T47D (cell line): ENCODE measurements at places on chromosomes 5 and 9.

GRCh38 chr9:134059188-134059641, 8.6 kb downstream of the BRD3 start:
- no peak for DNase-seq

- no peak for DNase-seq
Observed at GRCh38 chr5:160092960-160093707, 26.1 kb downstream of the PWWP2A start.

- no peak for DNase-seq
Observed at GRCh38 chr9:21711504-21711903, 90.9 kb upstream of the MTAP start.

- DNase-seq: no peak
Observed at GRCh38 chr5:110784901-110785300, 46.1 kb downstream of the SLC25A46 start.

DNA sequence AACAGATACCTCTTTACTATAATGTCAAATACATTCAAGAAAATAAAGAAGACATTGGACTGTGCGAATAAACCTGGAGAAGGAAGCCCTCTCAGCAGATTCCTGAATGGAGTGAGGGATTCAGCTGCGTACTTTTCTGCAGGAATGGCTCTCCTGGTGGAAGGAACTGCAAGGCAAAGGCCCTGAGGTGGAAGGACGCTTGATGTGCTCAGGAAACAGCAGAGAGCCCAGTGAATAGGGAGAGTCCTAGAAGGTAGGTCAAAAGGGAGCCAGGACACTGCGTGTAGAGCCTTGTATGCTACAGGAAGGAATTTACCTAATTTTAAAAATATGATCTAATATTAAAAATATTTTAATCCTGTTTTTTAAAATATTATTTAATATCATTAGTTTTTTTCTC, 68.5 kb upstream of the TTC23L start:
- no peak for DNase-seq

- no peak for DNase-seq
Observed at GRCh38 chr5:102570747-102571146, 71.9 kb upstream of the SLCO6A1 start.

GRCh38 chr9:72649127-72649442, 127.7 kb downstream of the TMC1 start:
- no peak for DNase-seq

DNA sequence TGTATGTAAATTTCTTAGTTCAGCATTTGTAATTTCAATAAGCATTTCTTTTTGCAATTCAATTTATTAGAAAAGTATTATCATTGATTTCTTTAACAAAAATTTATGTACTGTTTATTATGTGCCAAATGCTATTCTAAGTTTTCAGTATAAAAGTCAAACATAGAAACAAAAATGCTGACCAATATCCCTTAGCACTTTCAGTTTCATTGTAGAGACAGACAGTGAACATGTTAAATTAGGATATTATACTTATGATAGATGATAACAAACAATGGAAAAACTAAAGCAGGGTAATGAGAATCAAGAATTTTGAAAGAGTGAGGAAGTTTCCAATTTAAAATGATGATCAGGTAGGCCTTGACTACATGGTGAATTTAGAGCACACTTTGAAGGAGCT, 1106.0 kb downstream of the TAF11L14 start:
- no peak for DNase-seq

- DNase-seq: no peak
Observed at GRCh38 chr5:32241034-32241783, 67.1 kb upstream of the GOLPH3 start.

DNA sequence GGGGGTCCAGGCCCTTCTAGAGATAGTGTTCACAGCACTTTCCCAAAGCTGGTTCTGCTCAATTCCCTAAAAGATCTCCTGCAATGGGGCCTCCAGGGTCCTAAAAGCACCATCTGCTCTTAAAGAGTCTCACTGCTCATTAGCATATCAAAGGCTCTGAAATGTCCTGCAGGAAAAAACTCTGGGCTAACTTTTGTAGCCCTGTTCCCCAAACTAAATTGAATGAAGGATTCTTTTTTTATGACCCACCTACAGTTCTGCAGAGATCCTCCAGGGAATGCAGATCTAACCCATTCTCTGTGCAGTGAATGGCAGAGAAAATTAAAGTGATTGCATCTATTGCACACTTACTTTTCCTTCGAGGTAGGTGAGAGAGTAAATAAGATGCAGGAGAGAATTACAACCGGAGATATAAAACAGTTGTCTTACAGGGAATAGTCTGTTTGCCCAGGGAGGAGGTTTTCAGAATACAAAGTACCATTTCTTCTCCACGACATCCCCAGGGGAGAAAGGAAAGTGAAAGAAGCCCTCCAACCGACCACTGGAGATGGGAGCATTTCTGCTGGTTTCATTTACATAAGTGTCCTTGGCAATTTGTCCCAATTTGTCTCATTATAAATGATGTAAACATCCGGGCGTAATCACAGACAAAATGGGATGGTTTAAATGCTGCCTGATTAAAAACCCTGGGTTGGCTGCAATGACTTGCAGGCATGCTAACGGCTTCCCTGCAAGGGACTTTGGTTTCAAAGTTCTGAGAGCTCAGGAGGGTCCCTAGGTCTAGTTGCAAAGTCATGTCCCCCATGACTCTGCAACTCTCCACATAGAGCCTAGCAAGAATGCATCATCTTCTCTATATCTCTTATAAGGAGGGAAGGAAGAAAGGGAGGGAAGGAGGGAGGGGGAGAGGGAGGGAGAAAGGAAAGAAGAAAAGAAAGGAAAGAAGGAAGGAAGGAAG, 114.0 kb downstream of the KCNIP1 start:
- no peak for DNase-seq

- DNase-seq: peak; percentile 58
Observed at GRCh38 chr9:122192261-122192875, 32.7 kb downstream of the MORN5 start.

- DNase-seq: peak; percentile 43
Observed at GRCh38 chr5:79200573-79201183, 35.3 kb upstream of the JMY start.

GRCh38 chr5:135391869-135392255, 7.2 kb downstream of the MACROH2A1 start:
- DNase-seq: no peak

- no peak for DNase-seq
Observed at GRCh38 chr5:77824981-77825380, 48.8 kb upstream of the TBCA start.

DNA sequence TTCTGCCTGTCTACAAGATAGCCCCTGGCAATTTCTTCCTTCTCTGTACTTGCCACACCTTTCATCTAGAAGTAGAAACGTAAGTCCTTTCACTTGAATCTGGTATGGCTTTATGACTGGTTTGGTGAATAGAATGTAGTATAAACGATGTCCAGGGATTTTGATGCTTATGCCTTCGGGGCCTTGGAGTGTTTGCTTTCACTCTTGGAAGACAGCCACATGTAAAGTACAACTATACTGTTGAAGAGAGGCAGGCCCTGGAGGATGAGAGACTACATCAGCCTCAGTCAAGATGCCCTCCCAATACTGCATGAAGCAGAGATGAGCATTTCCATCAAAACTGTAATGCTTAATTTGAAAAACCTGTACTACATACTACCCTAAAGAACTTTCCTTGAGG, 553.8 kb upstream of the C9orf72 start:
- DNase-seq: peak; percentile 26

DNA sequence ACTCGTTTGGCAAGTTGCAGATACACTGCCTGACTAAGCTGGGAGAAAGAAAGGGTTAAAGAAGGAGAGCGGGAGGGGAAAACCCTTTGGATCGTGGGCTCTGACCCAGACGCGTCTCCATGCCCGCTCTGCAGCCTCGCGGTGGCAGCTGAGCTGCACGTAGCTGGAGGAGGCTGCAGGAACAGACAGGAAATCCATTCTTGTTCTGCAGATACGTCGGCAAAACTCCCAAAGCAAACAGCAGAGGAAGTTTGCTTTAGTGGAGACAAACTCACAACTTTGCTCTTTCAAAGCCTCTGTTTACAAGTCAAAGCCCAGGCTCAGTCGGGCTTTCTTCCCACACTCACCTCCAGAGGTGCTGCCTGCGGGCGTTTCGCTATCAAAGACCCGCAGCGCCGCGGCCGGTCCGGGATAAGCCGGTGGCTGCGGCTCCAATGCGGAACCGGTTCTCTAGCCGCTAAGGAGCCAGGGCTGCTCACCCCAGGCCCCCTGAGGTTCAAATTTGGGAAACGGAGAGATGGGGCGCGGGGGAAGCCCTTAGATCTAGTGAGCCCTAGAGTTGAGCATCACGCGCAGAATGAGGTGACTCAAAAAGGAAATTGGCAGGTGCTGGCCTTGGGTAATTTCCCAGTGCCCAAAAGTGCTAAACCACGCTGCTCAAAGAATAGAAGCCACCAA, 60.7 kb downstream of the MAT2B start:
- peak; percentile 23 for DNase-seq

DNA sequence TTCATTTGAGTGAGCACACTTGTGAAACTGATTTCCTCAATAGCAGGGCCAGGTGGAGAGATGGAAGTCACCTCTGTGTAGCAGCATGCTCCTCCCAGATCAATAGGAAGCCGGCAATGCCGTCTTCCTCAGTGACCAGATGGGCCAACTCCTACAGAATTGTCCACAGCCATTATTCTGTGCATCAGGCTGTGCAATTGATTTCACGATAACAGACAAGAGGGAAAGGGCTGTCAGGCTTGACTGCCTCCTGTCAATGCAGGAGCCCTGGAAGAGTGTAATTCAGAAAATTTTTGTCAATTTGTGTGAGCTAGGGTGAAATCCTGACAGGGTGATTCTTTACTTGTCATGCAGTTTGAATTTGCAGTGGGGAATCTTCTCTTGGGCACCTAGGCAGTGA, 838.4 kb upstream of the NUDT12 start:
- DNase-seq: no peak

DNA sequence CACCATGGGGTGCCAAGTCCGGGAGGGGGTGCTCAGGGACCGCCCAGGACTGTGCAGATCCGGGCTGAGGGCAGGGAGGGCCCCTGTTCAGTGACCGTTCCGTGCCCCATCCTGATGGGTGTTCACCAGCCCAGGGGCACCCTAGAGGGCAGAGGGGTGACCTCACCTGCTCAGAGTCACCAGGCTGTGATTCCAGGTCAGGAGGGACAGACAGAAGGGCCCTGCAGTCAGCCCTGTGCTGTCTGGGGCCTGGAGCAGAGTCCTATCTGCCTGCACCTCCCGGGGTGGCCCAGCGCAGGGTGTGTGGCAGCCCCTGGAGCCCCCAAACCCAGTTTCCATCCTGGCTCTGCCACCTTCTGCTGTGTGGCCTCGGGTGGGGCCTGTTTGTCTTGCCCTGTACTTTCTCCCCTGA, 241.9 kb downstream of the PBX3 start:
- no peak for DNase-seq

DNA sequence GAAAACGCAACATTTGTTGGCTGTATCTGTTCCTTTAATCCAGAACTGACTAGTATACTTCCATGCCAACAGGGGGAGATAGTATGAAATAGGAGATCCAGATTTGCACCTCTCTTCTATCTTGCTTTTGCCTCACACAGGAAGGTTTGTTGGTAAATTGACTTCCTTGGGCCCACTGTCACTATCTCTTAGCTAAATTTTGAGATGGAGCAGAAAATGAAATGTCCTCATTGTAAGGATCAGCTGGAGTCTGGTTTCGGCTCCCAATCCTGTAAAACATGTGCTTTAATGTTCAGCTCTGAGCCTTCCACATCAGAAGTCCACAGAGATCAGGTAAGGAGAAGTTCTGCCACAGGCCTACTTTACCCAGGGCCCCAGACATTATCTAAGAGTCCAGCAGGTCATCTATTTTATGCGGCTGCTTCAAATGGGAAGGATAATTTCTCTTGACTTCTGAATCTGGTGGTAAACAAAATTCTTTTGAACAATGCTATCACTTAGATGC, 176.8 kb downstream of the FER start:
- DNase-seq: no peak

GRCh38 chr9:95074632-95075031, 242.9 kb downstream of the FANCC start:
- DNase-seq: no peak

DNA sequence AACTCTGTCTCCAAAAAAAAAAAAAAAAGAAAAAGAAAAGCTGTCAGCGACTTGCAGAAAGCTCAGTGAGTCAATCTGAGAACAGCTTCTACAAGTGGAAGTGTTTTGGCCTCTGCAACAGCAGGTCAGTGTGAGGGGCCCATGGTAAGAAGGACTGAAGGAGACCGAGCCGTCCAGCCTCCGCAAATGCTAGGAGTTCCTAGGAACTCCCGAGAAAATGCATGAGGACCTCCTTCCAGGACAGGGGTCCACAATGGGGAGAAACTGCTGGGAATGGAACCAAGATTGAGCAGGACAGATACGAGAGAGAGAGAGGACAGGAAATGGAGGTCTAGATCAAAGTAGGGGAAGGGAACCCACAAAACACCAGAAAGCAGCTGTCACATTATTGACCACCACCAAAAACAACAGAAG, 180.5 kb downstream of the CRB2 start:
- DNase-seq: no peak

GRCh38 chr5:101977729-101978345, 318.2 kb downstream of the SLCO4C1 start:
- peak; percentile 57 for DNase-seq

GRCh38 chr5:45376417-45376816, 319.8 kb downstream of the HCN1 start:
- no peak for DNase-seq

DNA sequence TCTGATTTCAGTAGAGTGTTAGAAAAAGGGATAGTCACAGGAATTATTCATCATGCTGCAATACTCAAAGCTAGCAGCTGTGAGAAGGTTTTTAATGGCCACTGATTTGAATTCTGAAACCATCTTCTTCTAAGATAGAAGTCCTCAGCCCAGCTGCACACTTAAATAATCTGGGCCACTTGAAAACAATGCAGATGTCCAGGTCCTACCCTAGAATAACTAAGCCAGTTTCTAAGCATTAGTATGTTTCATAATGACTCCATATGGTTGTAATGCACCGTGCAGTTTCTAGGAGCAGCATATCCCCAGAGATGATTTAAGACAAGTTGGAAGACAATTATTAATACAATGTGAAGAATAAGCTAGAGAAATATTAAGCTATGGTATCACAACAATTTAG, 159.9 kb upstream of the FBXL17 start:
- no peak for DNase-seq

DNA sequence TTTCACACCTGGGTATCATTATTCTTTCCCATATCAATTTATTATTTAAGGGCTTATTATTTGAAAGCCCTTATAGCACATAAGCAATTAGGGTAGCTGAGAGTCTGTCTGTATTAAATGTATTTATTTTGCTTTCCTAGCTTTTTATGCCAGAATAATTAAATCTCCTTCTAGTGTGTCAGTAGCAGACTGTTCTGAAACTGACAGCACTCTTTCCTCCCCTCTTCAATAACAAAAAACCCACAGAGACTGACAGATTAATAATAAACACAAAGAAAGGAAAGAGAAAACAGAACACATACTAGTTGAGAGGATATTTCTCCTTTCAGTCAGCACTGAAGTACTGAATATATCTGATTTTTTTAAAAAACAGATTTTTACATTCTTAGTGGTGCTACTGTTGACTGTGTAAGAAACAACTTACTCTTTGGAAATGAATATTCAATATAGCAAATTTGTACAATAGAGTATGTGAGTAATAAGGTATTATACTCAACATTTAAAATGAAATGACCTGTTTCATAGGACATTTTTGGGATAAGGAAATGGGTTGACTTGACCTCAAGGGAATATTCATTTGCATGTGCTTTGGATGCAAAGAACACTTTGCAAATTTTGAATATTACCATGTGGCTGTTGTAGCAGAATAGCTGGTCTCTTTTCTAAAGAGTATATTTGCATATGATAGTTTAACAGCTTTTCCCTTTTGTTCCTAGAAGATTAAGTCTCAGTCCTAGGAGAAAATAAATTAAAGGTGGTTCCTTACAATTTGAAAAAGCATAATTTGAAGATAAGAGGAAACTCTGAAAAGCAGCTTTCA, 208.3 kb downstream of the SPATA31D1 start:
- no peak for DNase-seq

GRCh38 chr9:19481121-19481870, 72.5 kb downstream of the ACER2 start:
- no peak for DNase-seq
